ENCODE measurements at places on chromosomes 16 and 17.

DNA sequence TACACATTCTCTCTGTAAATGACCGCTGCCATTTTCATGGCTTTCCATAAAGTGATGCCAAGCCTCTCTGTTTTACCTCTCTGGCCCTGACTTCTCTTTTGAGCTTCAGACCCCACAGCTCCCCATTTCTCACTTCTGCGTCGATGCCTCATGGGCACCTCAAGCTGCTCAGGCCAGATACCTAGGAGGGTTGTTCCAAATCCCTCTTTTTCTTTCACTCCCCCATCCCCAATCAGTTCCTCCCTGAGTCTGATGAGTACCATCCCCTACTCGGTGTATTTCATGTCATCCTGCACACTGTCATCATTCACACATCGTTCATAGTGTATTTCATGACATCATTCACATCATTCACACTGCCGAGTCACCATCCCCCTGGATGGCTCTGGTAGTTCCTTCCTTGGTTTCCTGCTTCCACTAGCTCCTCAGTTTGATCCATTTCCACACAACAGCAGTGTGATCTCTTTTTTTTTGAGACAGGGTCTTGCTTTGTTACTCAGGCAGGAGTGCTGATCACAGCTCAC lies 43.1 kb downstream of the NTN1 start:
- H3K36me3 ChIP-seq: no peaks in the 10 kb centered on the region
- H3K4me1 ChIP-seq: peaks cover 5% of the 10 kb centered on the region
- no peaks in the 10 kb centered on the region for H3K27me3 ChIP-seq

GRCh38 chr17:55426851-55427586 lies 5.4 kb upstream of the MMD start:
- H3K4me1 ChIP-seq: no peaks in the 10 kb centered on the region
- no peaks in the 10 kb centered on the region for H3K27me3 ChIP-seq
- no peak overlapping the region for H3K4me3 ChIP-seq
- no peak overlapping the region for H3K27ac ChIP-seq

DNA sequence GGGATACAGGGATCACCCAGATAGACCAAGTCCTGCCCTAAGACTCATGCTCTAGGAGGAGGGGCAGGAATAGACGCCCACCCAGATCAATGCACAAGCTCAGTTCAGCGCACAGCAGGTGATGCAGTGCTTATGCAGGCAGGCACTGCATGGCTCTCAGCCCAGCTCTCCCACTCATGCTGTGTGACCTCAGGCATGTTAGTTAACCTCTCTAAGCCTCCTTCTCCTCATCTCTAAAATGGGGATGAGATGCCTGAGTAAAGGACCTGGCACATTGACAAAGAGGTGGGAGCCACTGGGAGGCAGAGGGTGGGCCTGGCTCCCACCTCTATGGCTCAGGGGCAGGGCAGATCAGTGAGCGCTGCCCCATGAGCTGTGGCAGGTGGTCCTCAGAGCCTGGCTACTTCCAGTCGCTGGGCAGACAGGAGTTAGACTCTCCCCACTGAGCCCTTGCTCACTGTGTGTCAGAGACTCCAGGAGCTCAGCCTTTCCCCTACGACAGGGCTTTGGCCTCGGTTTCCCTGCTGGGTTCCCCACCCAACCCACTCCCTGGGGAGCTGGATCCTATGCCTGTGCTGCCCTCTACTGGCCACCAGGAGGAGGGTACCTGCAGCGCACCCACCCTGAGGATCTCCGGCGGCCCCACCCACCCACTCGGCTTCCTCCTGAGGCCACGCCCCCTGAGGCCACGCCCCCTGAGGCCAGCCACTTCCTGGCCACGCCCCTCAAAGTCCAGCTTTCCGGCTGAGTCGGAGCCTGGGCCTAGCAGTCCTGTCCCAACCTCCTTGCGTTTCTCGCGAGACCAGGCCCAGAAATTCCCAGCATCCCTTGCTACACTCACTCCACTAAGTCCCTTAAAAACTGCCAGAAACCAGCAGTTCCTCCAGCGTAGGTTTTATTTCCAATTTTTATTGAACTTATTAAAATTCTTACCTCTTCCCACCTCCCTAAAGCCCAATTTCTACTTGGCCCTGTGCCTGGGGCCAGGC lies 196.1 kb downstream of the GSG1L start:
- H3K4me3 ChIP-seq: no peak overlapping the region
- no peak for DNase-seq
- H3K36me3 ChIP-seq: no peaks in the 10 kb centered on the region
- no peaks in the 10 kb centered on the region for H3K27me3 ChIP-seq

- no peaks in the 10 kb centered on the region for H3K27me3 ChIP-seq
- no peak overlapping the region for H3K27ac ChIP-seq
- DNase-seq: no peak
- H3K4me1 ChIP-seq: peaks cover 10% of the 10 kb centered on the region
- H3K4me3 ChIP-seq: no peak overlapping the region
- H3K36me3 ChIP-seq: peaks cover 13% of the 10 kb centered on the region
Observed at GRCh38 chr16:89096768-89097391, 3.2 kb downstream of the ACSF3 start.

GRCh38 chr17:19487024-19487600 lies 46.5 kb upstream of the SLC47A1 start:
- H3K4me3 ChIP-seq: no peak overlapping the region
- H3K4me1 ChIP-seq: peaks cover 3% of the 10 kb centered on the region
- no peak overlapping the region for H3K27ac ChIP-seq
- H3K27me3 ChIP-seq: no peaks in the 10 kb centered on the region
- DNase-seq: no peak
